ENCODE measurements at places on chromosomes 6 and 20.

- no peak for DNase-seq
These were observed 29.9 kb upstream of the FAM210B start for GRCh38 chr20:56328861-56329260.

DNA sequence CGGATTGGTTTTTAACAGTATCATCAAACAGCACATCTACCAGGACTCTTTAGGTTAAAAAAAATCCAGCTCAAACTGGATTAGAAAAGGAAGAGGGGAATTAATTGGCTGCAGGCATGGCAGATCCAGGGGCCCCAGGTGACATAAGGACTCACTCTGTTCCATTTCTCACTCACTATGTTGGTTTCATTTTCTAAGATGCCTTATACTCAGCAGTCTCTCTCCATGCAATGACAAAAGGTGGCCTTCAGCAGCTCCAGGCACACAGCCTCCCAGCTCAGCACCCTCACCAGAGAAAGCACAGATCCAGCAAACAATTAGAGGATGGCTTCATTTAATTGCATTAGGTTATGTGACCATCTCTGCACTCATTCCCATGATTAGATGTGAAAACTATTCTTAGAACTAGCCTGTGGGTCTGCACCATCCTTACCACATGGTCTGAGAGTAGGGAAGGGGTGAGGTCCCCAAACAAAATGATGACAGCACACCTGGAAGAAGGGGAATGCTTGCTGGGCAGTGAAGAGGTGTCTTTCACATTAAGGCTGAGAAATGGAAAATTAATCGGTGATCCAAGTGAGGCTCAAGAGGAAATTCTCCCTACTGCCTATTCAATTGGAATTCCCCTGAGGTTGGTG, 243.1 kb downstream of the CDH26 start:
- no peak for DNase-seq

DNA sequence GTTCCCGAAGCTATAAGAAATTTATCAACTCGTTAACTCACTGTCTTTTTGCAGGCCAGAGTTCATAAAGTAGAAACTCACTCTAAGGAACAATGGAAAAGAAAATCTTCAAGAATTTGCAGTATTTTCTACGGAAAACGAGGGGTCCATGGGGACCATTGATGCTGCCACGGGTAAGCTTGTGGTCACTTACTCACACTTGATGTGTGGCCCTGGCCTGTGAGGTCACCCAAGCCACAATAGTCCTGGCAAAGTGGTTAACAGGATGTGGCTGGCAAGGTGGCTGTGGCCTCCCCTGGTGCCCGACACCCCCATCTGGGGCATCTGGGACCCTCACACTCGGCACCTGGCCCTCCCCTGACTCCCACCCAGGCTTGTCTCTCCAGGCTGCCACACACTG, 123.4 kb downstream of the C6orf118 start:
- DNase-seq: no peak

DNA sequence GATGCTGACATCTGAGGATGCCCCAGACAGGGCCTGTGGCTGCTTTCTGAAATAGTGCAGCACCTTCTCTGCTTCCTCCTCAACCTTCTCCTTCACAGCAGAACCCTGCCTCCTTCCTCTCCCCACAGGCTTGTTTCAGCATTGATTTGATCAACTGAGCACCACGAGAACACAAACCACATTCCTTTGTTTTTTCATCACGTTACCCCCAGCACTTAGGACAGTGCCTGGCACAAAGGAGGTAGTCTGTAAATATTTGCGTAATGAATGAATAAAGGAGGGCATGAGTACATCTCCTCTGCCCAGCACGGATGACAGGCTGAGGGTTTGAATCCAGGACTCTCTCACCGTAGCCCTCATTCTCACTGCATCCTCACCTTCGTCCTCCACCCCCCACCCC, 21.3 kb upstream of the WFDC2 start:
- DNase-seq: no peak

GRCh38 chr20:24194143-24194542, 205.6 kb upstream of the GGTLC1 start:
- DNase-seq: no peak

GRCh38 chr6:3751730-3752530, 417 bp upstream of the PXDC1 start:
- peak; percentile 75 for DNase-seq

GRCh38 chr6:154868143-154868594, 126.9 kb upstream of the TIAM2 start:
- peak; percentile 53 for DNase-seq

DNA sequence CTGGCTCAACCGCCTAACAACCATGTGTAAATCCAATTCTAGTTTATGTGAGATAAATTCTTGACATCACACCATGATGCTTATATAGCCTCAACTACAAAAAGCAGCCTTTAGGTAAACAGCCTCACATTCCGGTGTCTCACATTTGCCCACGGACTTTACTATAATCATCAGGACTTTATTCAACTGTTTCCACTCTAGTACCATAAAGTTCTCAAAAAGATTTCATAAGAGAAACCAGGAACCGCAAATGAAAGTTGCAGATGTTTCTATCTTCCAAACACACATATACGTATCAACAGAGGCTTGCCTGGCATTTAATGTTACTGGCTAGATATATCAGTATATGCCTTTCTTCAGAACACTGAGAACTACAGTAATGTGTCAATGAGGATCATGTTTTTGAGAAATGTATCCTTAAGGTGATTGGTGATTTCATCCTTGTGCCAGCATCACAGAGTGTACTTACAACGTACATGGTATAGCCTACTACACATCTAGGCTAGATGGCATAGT, 80.0 kb downstream of the EPB41L2 start:
- DNase-seq: peak; percentile 9

GRCh38 chr20:62787321-62787720, 9.0 kb upstream of the MRGBP start:
- DNase-seq: no peak

DNA sequence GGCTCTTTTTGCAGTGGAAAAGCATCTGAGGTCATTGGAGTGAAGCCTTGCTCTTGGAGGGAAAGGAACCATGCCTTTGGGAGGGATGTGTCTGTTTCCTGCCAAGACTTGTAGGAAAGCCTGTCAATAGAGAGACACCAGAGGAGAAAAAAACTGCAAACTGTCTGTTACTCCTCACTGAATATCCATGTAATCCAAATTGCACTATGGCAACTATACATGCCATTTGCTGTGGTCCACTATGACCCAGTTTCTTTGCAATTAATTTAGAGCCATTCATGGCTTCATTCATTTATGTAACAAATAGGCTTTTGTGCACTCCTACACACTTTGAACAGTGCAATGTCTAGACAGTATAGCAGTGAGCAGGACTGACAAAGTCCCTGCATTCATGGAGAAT, 296.5 kb downstream of the SLC35F1 start:
- no peak for DNase-seq

- no peak for DNase-seq
These were observed 434.4 kb downstream of the HAO1 start for GRCh38 chr20:7505835-7506221.

DNA sequence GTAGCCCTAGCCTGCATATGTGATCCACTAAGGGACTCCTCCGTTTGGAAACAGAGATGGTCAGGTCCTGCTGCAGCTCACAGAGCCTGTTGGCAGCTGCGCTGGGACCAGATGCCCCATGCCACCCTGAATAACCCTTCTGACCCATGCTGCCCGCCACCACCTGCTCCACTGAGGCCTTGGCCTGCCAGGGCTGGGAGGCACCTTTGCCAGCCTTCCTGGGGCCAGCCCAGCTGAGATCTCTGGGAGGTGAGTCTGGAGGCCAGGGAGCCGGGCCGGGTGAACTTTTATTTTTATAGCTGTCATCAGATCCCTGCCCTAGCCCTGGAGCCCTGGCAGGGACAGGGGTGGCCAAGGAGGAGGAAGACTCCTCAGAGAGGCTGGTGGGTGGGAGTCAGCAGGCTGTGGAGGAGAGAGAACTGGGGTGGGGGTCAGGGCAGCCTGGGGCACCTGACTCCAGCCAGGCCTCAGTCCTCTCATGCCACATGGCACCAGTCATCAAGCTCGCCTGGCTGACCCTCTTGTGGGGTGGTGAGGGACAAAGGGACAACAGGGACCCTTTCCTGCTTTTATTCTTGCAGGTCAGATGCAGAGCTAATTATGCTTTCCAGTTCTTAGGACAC, 10.0 kb downstream of the CEBPB start:
- DNase-seq: no peak

DNA sequence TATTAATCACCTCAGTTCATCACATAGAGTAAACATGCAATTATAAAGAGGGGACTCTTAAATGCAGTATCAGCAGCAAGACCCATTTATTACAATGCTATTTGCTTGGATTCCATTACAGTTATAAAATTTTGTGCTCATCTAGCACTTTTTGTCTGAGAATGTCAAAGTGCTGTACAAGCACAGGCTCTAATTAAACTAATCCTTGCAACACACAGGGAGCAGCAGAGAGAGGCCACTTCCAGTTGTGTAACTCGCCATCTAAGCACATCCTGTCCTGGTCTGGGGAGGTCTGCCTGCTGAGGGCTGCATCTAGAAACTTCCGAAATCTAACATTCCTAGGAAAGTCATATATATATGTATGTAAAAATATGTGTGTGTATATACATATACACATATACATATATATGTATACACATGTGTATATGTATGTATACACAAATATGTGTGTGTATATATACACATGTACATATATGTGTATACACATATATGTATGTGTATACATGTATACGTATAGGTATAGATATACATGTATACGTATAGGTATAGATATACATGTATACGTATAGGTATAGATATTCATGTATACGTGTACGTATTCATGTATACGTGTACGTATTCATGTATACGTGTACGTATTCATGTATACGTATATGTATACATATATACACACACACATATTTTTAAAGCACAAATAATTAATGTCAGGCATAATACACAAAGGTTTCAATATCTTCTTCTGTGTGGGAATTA, 136.4 kb upstream of the JARID2 start:
- no peak for DNase-seq

DNA sequence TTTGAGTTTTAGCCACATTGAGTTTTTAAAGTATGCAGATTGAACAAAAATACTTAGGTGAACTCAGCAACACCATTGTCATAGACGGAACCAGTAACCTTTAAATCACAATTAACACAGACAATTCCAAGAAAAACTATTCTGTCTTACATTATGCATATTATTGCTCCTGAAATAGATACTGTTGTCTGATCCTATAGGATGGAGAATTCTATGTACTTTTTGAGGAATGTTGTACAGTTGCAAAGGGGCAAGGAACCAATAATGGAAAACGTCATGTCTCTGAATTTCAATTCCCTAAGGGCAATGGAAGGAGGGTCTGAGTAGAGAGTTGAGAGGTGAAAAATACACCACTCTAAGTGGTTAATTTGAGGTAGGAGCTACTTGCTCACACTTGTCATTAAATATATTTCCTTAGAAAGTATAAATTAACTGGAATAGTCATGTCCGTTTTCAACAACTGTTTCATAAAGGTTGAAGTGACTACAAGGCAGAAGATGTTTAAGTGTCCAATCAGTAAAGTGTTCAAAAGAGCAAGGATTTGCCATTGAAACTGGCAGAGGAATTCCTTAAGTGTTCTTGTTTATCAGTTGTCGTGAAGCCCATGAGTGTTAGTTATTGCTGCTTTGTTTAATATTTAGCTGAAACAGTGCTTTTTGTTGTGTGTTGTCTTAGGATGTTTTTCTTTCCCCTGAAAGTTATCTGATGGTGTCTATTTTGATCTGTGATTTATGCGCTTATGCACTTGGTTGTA, 1.3 kb downstream of the NKAIN2 start:
- DNase-seq: no peak

- no peak for DNase-seq
These were observed 106.9 kb downstream of the FYN start for GRCh38 chr6:111766201-111766857.

Measured in GM12865 (cell line).